ENCODE measurements at places on chromosomes 1 and 21.

GRCh38 chr1:53373246-53373645, 45.4 kb upstream of the LRP8 start:
- DNase-seq: no peak

- no peak for DNase-seq
These were observed 1.9 kb downstream of the SLC16A1 start for GRCh38 chr1:112954017-112954650.

DNA sequence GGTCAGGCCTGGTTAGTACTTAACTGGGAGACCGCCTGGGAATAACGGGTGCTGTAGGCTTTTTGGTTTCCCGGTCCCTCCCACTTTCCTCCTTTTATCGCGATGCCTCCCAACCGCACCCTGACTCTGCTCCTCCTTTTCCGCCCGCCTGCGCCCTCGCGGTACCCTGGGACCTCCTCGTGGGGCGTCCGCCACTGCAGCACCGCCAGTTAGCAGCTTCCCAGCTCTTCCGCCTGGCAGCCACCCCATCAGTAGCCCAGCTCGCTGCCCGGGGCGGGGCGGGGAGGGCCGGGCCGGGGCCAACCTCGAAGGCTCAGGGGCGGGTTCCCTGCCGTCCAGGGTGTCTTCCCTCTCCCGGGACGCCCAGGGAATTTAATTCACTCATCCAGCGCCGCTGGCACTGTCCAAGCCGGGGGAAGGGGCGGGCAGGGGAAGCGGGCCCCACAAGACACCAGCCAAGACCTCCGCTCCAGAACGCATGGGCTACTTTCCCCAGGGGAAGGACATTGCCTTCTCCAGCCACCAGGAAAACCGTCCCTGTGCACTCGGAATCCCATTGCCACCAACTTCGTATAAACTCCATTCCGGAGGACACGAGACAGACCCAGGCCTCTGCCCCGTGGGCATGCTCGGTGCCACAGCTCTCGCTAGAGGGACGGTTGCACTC, 2.0 kb upstream of the ZNF678 start:
- DNase-seq: no peak

- no peak for DNase-seq
These were observed 37.4 kb upstream of the WASF2 start for GRCh38 chr1:27527223-27527889.

DNA sequence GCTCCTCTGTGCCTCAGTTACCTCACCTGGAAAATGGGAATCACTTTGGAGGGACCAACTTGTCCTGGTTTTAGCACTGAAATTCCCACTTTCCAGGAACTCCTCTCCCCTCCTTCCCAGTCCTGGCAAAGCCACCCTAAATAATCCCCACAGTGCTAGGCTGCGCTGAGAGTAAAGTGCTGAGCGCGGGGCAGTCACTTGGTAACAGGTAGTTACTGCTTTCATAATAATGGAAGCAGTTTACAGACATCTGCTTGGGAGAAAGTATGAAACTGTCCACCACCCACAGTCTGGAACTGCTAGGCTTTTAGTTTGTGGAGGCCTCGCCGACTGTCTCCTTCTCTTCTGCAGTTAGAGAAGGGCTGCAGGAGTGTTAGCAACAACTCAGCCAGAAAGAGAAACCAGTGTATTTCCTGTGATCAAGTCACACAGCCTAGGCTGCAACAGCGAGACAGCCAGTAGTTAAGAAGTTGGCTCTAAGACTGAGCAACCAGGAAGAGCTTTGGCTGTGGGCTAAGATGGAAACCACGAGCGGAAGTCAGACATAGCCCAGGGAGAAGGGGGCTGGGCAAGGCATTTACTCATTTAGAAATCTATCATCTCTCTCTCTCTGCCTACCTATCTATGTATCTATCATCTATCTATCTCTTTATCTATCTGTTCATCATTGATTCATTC, 30.8 kb upstream of the ABCG1 start:
- DNase-seq: peak; percentile 56

- DNase-seq: no peak
These were observed 17.4 kb upstream of the PADI4 start for GRCh38 chr1:17290553-17290952.

DNA sequence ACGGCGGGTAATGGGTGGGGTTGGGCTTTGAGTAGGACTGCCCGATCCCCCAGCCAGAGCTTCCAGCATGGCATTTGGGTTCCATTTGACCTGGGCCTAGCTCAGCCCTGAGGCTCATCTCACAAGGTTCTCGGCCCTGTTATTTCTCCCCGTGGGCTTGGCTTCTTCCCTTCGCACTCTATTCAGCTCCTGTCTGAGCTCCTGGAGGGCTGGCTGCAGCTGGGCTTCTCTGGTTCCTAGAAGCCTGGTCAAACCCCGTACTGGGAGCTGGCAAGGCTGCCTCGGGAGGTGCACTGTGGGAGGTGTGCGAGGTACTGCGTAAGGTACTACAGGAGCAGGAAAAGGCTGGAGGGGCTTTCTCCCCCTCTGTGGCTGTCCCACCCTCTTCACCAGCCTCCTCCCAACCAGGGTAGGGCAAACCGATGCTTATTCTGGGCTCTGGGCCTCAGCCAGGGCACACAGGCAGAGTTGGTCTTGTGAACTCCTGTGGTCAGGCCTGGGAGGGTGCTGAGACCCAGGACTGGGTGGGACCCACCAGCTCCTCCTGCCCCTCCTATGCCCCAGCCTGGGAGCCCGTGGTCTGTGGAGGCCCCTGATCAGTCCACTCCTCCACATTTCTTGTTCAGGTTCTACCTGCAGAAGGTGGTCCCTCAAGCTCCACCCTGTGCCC, 814 bp downstream of the A3GALT2 start:
- no peak for DNase-seq

DNA sequence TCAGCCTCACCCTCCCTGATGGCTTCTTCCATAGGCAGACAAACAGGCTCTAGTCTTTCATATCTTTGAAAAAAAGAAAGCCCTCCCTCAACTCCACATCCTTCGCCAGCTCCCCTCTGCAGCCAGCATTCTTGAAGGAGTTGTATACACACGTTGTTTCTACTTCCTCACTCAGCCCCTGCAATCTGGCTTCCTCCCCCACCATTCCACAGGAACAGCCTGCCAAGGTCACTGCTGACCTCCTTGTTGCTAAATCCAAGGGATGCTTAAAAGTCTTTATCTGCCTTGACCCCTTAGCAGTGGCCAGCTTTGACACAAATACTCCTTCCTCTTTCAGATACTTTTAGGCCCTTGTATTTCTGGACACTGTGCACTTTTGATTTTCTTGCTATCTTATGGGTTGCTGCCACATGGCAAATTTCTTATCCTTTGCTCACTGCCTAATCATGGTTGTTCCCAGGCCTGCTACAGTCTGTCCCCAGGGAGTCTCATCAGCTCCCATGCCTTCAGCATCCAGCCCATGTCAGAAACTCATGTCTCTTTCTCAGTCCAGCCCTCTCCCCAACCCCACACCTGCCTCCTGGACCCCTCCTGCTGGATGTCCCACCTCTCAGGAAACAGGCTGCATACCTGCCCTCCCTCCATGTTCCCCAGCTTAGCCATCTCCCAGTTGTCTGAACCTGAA, 8.3 kb downstream of the FAM229A start:
- no peak for DNase-seq

GRCh38 chr21:39874759-39875158, 7.5 kb downstream of the PCP4 start:
- DNase-seq: no peak

DNA sequence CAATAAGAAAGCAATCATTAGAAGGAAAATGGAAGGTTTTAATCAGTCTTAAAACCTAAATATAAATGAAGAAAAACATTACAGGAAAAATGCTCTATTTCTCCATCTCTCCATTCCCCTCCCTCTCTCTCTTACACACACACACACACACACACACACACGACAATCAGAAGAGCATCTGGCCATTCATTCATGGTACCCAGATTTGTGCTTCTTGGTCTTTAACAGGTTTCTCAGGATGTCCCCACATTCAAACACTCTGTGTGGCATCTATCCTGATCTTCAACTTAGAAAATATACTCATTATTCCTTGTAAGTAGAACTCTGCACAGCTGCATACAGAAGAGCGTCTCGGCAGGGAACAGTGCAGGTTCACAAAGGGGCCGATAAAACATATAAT, 779 bp downstream of the LRRC40 start:
- DNase-seq: no peak

- DNase-seq: no peak
These were observed 25.0 kb downstream of the HEYL start for GRCh38 chr1:39614488-39614887.

- DNase-seq: peak; percentile 73
These were observed 47.1 kb upstream of the DMBX1 start for GRCh38 chr1:46442317-46443161.

- DNase-seq: no peak
These were observed 74.6 kb upstream of the MRPS6 start for GRCh38 chr21:33998809-33999208.

DNA sequence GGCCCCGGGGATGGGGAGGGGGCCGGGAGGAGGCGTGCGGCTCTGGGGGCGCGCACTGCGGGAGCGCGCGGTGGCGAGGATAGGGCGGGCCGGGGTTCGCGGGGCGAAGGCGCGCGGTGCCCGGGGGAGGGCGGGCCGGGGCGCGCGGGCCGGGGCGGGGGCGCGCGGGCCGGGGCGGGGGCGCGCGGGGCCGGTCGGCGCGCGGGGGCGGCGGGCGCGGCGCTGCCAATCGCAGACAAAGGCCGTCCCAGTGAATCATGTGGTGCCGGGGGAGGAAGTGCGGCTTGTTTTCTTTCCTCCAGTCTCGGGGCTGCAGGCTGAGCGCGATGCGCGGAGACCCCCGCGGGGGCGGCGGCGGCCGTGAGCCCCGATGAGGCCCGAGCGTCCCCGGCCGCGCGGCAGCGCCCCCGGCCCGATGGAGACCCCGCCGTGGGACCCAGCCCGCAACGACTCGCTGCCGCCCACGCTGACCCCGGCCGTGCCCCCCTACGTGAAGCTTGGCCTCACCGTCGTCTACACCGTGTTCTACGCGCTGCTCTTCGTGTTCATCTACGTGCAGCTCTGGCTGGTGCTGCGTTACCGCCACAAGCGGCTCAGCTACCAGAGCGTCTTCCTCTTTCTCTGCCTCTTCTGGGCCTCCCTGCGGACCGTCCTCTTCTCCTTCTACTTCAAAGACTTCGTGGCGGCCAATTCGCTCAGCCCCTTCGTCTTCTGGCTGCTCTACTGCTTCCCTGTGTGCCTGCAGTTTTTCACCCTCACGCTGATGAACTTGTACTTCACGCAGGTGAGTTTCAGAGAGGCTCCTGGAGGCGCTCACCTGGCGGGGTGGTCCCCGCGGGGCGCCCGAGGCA, at the start of gene GPR137B:
Gene GPR137B, plus strand, starts transcription at position 287 of the 851 bp plus-strand sequence. Its CDS starts 84 bp downstream, at position 371.
- peak; percentile 36 for DNase-seq

DNA sequence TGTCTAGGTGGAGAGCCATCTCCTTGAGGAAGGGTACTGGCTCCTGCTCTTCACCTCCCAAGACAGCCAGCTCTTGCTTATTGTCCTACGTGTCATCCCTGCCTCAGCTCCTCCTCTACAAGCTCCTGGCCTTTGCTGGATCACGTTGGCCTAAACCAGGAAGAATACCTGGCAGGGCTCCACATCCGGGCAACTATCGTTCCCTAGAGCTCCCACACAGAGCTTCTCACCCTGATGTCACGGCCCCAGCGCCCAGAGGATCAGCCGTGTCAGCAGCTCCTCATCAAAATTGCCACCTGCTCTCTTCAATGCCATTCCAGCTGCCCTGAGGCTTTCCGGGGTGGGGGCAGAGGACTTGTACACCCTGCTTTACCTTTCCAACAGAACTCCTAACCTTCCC, 1.9 kb upstream of the TPM3 start:
- no peak for DNase-seq

DNA sequence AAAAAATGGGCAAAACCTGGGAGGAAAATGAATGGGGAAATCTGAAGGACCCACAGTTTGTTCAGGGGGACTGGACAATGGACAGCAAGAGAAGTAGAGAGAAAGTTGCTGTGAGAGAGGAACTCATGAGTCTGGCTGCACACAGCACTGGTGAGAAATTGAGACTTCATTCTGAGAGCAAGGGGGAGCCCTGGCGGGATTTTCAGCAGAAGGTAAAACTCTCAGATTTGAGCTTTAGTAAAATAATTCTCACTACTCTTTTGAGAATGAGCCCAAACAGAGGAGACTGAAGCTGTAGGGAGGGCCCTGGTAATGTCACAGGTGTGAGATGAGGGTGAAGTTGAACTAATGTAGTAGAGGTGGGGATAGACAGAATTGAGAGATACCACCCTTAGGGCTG, 438.6 kb downstream of the OMA1 start:
- no peak for DNase-seq

- no peak for DNase-seq
These were observed 28.5 kb downstream of the ACOT7 start for GRCh38 chr1:6365047-6365446.

DNA sequence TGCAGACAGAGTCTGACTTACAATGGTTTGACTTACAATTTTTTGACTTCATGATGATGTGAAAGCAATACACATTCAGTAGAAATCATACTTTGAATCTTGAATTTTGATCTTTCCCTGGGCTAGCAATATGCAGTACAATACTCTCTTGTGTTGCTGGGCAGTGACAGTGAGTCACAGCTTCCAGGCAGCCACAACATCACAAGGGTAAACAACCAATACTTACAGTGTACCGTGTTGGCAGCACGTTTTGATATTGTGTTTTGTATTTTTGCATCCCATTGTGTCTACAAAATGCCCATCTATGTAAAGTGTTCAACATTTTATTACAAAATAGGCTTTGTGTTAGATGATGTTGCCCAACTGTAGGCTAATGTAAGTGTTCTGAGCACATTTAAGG, 150.9 kb downstream of the NTMT2 start:
- no peak for DNase-seq
